ENCODE measurements at places on chromosomes 7 and 10.

GRCh38 chr10:132655735-132656134 lies 118.1 kb downstream of the INPP5A start:
- DNase-seq = no peak

DNA sequence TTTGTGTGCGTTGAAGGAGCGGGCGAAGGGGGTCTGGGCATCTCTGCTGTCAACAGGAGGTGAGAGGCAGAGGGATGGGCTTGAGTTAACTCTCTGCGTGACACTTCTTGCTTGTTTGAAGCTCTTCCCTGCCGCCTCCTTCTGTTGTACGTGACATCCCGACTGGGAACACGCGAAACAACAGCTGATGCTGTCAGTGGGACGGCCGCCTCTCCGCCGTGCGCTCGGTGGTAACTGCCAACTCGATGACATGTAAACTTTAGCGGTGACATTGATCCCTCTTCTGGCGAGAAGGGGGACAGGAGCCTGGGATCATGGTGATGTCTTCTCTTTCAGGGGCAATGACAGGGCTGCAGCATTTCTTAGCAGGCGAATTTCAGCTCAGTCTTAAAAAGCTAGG lies 394.5 kb downstream of the TYW1 start:
- no peak for DNase-seq

DNA sequence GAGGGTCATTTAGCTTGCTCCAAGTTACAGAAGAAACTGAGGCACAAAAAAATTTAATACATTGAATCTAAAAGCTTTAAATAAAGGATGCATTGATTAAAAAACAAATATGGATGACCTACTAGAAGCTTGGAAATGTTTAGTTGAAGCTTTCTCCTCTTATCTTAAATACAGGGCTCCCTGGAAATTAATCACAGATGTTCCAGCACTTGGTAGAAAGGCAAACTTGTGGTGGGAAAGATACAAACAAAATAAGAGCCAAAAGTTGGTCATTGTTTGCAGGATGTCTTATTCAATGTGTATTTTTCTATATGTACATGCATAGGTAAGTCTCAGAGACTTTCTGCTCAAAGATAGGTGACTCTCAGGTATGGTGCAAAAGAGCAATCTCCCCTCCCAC lies 40.7 kb upstream of the LYZL1 start:
- no peak for DNase-seq

GRCh38 chr10:99906470-99906869 lies 103.3 kb downstream of the DNMBP start:
- no peak for DNase-seq

- DNase-seq = no peak
Measured at GRCh38 chr7:43876976-43877745, 7.8 kb upstream of the MRPS24 start.

- no peak for DNase-seq
Measured at GRCh38 chr7:48389977-48390376, 218.7 kb downstream of the ABCA13 start.

- DNase-seq = no peak
Measured at GRCh38 chr7:152868122-152869040, 108.8 kb downstream of the ACTR3B start.

DNA sequence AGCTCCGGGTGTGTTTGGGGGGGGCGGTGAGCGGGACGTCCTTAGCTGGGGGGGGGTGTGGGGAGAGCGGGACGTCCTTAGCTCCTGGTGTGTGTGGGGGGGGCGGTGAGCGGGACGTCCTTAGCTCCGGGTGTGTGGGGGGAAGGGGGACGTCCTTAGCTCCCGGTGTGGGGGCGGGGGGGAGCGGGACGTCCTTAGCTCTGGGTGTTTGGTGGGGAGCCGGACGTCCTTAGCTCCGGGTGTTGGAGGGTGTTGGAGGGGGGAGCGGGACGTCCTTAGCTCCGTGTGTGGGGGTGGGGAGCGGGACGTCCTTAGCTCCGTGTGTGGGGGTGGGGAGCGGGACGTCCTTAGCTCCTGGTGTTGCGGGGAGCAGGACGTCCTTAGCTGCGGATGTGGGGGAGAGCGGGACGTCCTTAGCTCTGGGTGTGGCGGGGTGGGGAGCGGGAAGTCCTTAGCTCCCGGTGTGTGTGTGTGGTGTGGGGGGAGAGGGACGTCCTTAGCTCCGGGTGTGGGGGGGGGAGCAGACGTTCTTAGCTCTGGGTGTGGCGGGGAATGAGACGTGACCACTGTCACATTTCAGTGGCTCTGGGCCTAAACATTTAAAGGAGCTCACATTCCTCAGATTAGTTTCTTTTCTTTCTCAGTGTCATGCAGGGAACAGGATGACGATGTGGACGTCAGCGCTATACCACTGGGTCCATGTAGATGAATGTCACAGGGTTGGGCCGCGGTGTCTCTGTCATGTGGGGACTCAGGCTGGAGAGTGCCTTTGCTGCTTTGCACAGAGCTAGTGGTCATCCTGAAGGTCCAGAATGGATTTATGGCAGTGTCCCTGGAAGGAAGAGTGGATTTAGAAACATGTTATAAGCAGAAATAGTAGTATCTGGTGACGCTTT lies 7.5 kb downstream of the DYNC2I1 start:
- DNase-seq = no peak

GRCh38 chr10:62817766-62818425 lies 1.7 kb upstream of the EGR2 start:
- peak; percentile 56 for DNase-seq

- no peak for DNase-seq
Measured at GRCh38 chr10:31977440-31978155, 49.0 kb upstream of the ARHGAP12 start.

GRCh38 chr10:36766940-36767339 lies 358.5 kb upstream of the ANKRD30A start:
- no peak for DNase-seq

GRCh38 chr10:66349726-66350125 lies 576.1 kb upstream of the LRRTM3 start:
- DNase-seq = no peak

GRCh38 chr10:123294886-123295285 lies 140.7 kb downstream of the BUB3 start:
- DNase-seq = no peak

DNA sequence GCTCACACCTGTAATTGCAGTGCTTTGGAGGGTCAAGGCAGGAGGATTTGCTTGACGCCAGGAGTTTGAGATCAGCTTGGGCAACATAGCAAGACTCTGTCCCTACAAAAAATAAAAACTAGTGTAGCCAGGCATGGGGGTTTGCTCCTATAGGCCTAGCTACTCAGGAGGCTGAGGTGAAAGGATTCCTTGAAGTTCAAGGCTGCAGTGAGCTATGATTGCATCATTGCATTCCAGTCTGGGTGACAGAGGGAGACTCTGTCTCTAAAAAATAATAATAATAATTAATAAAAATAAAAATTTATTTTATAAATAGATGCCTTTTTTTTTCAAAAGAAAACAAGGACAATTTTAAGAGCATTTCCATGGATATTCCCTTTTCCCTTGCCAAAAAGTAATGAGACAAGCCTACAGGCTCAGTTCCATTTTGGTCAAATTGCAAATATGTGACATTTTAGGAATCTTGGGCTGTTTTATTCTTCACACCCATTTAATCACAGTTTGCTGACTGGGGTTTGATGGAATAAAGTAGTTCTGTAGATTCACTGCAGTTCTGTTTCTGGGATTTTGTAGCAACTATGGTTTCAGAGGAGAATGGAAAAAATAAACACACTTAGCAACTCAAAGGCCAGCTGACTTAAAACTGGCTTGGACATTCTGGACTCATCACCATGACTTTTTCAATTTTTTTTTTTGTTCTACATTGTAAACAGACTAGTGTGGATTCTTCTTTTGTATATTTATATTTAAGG lies 48.4 kb upstream of the ARHGAP21 start:
- DNase-seq = no peak

DNA sequence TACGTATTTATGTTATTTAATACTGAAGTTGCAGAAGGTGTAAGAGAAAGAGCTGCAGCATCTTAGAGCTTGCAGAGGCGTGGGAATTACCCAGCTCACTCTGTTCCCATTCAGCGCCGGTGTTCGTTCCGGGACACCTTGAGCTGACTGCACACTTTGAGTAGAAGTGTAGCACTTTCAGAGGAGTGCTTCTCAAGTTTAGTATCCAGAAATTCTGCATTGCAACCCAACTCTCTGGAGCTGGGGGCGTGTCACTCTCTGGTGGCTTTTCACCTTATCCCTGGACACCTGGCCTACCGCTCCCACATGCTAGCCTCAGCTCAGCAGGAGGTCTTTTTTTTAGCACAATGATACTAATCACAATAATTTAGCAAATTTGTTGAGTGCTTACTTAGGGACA lies 66.4 kb upstream of the SHH start:
- no peak for DNase-seq

- DNase-seq = no peak
Measured at GRCh38 chr7:112140600-112140999, 65.6 kb downstream of the DOCK4 start.

- no peak for DNase-seq
Measured at GRCh38 chr10:78231939-78232338, 198.3 kb downstream of the RPS24 start.

- DNase-seq = no peak
Measured at GRCh38 chr10:131994435-131994834, 12.7 kb upstream of the BNIP3 start.

DNA sequence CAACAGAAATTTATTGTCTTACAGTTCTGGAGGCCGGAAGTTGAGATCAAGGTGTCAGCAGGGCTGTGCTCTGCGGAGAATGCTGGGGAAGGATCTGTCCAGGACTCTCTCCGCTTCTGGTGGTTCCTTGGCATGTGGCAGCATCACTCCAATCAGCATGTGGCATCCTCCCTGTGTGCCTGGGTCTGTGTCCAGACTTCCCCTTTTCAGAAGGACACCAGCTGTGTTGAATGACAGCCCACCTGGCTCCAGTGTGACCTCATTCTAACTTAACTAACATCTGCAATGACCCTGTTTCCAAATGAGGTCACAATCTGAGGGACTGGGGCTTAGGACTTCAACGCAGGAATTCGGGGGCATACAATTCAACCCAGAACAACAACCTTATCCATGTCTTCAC lies 141.9 kb downstream of the BMS1 start:
- no peak for DNase-seq

DNA sequence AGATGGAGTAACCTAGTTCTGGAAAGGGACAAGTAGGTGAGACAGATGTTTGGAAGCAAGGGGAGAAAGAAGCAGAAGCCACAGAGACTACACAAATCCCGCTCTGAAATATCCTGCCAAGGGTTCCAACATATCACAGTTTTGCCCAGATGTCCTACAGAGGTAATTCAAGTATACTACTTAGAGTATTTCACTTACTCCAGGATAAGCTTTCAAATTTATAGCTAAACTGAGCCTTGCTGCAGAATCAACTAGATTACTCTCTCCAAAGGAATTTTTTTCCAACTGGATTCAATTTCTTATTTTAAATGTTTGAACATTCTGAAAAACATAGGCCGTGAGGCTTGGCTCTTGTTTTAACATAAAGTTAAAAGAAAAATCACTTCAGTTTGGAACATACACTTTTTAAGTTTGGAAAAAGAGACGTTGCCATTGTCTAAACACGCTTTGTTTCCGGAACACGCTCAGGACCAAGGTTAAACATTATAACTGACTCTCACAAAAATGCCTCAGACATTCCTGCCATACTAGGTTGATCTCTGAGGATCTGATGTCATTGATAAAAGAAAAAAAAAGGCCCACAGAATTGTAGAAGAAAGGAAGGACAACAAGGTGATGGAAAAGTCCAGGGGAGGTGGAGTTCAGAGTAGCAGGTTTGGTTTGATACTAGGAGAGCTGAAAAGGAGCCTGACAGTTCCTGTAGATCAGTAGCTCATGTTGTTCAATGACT lies 74.8 kb downstream of the FAM185A start:
- DNase-seq = no peak

DNA sequence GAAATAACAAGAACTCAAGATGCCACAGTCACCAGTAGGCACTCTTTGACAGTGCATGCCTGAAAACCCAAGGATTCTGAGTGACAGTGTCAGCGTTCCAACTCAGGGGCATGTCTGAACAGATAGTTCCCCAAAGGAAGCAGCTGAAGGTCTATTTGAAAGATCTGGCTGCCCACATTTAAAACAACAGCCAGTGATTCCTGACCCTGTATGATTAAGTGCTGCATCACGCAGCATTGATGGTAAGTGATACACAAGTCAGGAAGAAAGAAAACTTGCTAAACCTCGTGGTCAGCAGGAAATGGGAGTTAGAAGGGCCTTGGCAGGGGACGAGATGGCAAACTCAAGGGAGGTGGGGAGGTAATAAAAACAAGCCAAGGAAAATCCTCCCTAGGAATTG lies 1013.1 kb downstream of the TYW1 start:
- no peak for DNase-seq

All from CD4-positive, alpha-beta T cell treated with Interleukin-6 at 100 ng/mL for 8 hours (primary cell).